ENCODE measurements at places on chromosomes 6 and 20.

DNA sequence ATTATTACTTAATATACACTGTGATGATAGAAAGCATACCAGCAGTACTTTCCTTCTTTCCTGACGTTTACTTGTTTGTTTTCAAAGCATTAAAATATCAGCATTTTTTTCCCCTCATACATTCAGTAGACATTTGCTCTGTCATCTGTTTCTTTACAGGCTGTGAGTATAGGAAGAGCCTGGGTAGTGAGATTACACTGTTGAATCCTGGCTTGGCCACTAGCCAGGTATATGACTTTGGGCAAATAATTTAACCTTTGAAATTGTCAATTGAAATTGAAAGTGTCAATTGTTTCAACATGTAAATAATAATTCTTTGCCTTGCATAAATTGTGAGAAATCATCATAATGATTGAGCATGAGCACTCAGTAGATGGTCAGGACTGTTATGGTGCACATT lies 336.2 kb downstream of the CDKAL1 start:
- no peak for DNase-seq

- no peak for DNase-seq
These were observed 1.2 kb downstream of the ALDH8A1 start for GRCh38 chr6:134948691-134949090.

- no peak for DNase-seq
These were observed 135.4 kb downstream of the SMOC2 start for GRCh38 chr6:168576388-168576787.

- DNase-seq, result no peak
These were observed 19.7 kb downstream of the FAM217A start for GRCh38 chr6:4059115-4059777.

GRCh38 chr20:40081653-40082052 lies 607.4 kb downstream of the MAFB start:
- no peak for DNase-seq

DNA sequence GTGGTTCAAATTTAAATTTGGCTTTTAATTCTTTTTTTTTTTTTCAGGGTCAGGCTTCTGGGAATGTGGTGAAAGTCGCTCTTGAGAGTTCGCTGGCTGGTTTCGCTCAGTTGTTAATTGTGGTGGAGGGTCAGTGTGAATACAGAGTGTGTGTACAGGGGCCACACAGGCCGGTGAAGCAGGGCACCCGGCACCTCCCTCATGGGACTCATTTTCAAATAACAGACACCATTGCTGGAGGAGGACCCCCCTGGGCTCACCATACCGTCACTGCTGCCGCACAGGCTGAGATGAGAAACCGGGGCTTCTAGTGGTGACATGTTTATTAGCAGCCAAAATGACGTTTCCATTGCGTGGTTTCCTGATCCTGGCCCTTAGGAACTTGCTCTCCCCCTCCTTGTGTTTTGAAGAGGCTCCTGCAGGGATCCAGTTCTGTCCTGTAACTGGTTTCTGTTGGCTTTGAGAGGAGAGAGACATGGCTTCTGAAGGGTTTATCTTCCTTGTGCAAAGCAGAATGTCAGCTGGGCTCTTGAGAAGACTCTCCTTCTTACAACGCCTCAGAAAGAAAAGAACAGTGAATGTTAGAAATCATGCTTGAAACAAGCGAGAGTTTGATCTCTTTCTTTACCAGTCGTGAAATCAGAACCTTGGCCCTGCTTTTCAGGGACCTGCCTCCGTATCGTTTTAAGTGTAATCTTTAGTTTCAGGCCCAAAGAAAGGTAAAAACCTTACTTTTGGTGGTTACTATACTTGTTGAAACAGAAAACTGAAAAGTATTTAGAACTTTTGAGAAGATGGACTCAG lies 37.8 kb downstream of the DUSP22 start:
- DNase-seq, result no peak

- no peak for DNase-seq
These were observed 349.9 kb downstream of the ARHGAP18 start for GRCh38 chr6:129359811-129360681.

Data from HuH-7.5 (cell line).